ENCODE measurements at places on chromosomes 6 and 20.

DNA sequence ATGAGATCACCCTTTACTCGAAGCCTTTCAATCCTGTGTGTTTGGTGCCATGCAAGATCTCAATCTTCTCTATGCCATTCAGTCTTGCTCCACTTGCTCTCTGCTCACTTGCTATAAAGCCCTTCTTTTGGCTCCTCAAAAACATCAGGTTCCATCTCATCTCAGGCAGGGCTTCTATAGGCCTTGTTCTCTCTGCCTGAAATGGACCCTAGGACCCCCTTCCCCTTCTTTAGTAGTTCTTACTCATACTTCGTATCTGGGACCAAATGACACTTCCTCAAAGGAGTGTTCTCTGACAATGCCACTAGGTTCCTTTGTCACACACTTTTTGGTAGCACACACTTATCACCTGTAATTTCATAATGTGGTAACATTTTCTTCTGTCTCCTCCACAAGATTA, 116.7 kb upstream of the FAM184A start:
- no peak for DNase-seq

DNA sequence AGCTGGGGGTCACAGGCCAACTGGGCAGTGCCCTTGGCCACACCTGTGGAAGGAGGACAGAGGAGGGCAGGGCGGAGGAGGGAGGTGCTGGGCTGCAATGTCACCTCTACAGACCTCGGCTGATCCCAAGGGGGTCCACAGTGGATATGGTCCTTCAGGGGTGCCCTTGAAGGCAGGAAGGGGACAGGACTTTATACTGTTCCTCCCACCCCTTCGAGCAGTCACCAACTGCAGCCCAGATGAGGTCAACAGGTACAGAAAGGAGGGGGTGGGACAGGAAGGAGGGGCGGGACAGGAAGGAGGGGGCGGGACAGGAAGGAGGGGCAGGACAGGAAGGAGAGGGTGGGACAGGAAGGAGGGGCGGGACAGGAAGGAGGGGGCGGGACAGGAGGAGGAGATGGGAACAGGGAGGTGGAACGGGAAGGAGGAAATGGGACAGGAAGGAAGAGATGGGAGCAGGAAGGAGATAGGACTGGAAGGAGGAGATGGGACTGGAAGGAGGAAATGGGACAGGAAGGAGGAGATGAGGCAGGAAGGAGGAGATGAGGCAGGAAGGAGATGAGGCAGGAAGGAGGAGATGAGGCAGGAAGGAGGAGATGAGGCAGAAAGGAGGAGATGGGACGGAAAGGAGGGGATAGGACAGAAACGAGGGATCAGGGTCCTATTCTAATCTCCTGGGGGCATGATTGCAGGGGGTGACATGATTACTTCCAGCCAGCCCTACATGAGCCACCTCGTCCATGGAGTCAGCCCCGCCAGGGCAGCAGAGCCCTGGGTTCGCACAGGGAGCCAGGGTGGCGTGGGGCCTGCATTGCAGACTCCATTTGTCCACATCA, 19.4 kb upstream of the MRGBP start:
- DNase-seq, result peak; percentile 65

- no peak for DNase-seq
These were observed 36.1 kb upstream of the PLCB4 start for GRCh38 chr20:9032758-9033157.

DNA sequence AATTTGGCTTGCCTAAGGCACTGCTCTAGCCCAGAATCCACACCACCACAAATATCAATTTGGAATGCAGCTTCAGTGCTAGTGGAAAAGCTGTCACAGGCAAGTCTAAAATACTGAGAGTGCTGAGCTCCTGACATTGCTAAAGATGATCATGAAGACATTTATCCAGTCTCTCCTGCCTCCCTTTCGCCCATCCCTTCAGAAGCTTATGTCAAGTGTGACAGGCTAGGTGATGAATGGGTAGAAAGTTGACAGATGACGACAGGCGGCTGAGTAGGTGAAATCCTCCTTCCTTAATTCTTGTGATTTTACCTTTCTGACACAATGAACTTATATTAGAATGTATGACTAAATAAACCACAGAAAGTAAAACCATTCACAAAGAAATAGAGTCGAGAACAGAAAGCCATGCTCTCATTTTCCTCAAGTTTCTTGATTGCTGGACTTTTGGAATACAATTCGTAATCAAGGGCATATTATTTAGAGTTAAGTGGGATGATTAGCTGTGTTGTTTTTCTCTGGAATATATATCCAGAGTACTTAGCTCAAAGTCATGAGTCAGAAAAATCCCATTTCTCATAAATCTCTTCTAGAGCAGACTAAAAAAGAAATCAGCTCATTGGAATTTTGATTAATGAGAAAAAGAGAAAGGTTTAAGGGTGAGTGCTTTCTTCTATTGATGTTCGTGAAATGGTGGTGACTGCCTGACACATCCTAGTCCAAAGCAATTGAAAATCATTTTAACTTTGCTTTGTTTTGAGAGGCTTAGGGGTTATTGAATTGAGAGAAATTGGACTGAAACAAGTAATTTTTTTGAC, 1228.2 kb upstream of the CITED2 start:
- DNase-seq, result no peak

DNA sequence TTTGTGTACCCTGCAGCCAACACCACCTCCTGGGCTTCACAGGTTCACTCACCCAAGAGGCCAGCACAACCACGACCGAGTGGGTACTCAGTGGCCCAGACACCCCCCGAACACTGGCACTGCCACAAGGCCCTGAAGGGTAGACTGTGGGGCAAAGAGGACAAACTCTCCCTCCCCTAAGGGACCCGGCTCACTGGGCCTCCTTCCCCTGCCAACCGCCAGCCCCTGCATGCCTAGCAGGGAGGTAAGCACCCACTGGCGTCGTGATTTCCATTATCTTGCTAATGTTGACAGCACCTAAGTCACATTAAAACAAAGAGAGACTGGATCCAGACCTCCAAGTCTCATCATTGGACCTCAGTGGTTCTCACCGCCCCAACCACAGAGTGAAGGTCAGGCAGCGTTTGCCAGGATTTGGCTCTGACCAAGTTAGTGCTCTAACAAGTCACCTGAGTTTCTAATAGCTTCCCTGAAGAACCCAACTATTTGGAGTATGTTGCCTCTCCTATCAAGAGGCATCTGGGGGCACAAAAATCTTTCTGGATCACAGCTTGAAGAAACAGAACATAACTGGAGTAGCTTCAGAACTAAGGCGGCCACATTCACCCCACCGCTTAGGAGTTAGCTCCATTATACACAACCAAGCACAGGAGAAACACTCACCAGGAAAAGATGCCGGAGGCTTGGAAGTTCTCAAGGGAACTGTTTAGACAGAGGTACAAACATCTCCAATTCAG, 14.0 kb upstream of the APMAP start:
- no peak for DNase-seq

- no peak for DNase-seq
These were observed 33.9 kb downstream of the ITPR3 start for GRCh38 chr6:33654831-33655554.

- DNase-seq, result no peak
These were observed 597.1 kb downstream of the KIF16B start for GRCh38 chr20:15976047-15976736.

DNA sequence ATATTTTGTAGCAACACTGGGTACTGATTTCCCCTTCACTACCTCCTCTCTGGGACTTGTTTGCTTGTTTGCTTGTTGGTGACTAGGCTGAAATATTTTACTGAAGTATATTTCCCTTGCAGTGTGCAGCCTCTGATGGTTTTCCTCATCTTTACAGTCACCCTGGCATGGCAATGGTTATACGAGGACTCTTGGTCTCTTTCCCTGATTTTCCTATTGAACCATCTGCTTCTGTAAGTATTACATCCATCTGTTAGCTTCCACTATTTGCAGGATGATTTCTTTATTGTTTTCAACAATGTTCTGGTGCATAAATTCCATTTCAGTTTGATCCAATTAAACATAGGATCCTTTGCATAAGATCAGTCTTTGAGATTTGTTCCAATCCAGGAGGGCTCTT, 465.1 kb downstream of the MEI4 start:
- DNase-seq, result no peak
